Stimulated activated CD8-positive, alpha-beta memory T cell treated with anti-CD3 and anti-CD28 coated beads, Interleukin-2, amount 100 ng/mL, for 48 hours (primary cell): ENCODE measurements at places on chromosomes 16 and 17.

DNA sequence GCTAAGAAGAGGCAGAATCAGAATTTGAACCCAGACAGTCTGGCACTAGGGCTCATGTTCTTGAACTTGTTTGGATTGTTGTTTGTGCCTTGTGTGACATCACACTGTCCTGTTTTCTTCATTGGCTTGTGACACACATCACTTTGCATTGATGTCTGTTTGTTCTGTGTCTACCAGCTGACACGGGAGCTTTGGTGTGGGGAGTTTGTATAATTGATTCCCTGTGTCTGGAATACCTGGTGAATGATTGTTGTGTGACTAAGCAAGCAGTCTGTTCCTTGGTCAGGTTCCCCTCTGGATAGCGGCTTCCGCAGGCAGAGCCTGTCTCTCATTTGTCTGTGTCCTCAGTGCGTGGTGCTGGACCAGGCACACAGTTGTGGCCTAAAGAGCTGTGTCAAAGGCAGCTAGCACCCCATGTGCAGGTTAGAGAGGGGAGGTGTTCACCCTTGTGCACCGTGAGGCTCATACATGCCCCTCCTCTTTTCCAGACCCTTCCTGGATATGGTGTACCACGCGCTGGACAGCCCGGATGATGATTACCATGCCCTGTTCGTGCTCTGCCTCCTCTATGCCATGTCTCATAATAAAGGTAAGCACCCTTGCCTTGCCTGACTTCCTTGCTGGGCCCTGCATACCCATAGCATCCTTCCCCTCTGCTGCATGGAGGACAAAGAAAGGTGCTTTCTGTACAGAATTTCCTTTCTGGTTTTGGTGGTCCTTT is 80.1 kb downstream of the CLEC16A start:
- no peak for DNase-seq

- DNase-seq, result no peak
Observed at GRCh38 chr16:53509906-53510703, 7.1 kb upstream of the AKTIP start.

GRCh38 chr17:82241926-82242697 is 13.3 kb downstream of the SLC16A3 start:
- no peak for DNase-seq

DNA sequence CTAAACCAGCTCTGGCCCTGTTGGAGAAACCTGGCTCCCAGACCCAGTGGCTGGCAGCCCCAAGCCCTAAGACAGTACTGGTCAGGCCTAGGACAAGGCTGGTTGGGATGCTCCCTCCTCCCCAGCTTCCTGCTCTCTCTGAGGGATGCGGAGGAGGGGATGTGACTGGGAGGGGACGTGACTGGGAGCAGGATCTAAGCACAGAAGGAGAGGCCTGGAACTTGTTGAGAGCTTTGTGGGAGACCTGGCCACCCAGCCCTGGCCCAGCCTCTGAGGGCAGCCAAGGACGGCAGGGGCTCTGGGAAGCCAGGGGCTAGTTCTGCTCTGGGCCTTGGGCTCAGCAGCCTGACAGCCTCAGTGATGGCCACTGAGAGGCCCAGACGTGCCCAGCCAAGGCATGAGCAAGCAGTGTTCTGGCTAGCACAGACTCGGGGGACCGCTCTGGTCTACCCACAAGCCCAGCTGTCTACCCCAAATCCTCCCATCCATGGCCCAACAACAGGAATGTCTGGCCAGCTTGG is 22.8 kb downstream of the ATP6V0D1 start:
- no peak for DNase-seq

DNA sequence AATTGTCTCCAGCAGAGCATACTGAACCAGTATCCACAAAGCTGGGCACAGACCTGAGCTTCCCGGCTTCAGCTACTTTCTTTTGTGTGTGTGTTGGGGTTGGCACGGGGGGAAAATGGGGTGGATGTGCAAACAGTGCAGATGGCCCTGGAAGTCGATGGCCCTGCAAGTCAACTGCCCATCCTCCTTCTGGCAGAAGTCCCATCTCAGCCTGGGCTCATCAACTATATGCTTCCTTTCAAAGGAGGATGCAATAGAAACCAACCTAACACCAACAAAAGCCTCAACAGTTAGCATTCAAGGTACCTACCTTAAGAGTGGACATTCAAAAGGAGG is 55.7 kb downstream of the SOX9 start:
- DNase-seq, result no peak

GRCh38 chr17:70086516-70086915 is 11.5 kb downstream of the KCNJ16 start:
- no peak for DNase-seq

DNA sequence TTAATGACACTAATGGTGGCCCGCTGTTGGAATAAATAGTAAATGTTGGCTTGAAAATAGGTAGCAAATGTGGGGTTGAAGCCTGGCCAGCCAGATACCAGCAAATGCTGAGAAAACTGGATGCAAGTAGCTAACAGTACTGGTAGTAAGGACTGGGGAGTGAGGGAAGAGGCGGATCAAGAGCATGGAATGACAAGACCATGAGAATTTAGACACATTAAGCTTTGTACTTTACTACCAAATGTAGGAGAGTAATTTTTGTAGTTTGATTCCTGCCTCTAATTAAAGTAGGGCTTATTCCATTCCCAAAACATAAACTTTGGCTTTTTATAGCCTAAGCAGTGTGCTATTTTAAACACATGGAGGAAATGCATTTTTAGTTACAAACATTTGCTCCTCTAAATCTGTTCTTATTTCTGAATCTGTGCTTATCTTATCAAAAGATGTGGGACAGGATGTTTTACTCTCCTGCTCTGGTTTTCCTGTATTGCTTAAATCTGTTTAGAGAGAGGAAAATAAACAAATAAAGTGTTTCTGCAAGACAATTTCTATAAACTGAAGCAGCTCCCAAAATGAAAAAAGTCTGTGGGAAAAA is 44.1 kb downstream of the CFDP1 start:
- no peak for DNase-seq

DNA sequence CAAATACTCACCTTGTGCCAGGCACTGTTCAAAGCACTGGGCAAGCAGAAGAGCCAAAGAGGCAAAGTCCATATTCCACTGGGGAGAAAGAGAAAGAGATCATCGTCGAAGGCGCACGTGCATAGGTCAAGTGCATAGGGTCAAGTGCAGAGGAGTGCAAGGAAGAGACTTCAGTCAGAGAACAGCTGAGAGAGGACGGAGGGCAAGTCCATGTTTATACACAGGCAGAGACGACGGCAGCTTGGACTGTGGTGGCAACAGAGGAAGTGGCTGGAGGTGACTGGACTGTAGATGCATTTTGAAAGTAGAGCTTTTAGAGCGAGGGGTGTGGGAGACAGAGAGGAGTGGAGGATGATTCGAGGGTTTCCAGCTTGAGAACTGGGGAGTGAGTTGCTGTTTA is 74.7 kb upstream of the SDK2 start:
- no peak for DNase-seq

DNA sequence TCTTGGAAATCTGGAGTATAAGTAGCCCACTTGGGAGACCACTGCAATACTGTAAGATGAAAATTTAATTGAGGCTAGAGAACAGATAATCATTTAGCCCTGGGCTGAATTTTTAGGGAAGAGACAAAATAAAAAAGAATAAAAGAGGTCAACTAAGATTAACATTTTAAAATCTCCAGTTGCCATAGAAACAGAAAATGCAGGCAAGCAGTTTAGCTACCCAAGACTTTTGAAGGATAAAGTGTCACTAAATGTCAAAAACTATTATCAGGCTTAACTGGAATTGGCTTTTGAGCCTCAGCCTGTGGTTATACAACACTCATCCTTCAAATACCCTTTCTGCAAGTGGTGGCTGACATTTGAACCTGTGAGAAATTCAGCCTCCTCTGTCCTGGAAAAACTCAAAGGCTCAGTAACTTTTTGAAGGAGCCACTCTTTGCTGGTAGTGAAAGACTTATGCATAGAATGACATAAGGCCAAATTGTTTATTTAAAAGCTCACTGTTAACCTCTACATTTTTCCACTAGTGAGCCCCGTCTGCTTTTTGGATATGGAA is 220.7 kb upstream of the KCNJ16 start:
- no peak for DNase-seq

DNA sequence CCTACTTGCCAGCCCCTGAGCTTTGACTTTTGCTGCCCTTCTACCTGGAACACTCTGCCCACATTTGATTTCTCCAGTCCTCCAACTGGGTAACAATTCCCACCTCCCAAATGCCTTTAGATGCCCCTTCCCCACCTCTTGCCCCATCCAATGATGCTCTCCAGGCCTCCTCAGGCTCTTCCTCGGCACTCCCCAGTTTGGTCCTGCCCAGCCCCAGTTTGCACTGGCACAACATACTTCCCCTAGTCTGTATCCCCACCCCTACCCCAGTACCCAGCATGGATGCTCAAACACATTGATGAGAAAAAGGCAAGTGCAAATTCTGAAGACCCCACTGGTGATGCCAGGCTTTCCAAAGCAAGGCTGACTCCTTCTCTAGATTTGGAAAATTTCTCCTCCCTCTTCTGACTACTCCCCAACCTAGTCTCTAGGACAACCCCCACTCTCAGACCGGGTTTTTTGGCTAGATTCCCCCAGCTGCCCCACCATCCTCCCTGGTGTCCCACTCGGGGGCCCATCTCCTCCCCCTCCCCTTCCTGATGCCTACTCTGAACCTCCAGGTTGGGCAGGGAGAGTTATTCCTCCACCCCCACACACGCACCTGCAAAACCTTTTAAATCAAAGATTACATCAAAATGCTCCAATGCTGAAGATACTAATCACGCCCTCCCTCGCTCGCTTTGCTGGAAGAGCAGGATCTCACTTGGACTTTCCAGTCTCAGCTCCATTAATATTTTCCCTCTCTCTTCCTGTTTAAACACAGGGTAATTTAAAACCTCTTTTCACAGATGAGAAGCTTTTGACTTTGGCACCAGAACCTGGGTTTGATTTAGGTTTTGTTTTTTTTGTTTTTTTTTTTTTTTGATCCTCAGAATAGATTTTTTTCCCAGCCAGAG is 94.9 kb downstream of the TMEM132E start:
- no peak for DNase-seq

- no peak for DNase-seq
Observed at GRCh38 chr16:79647586-79647985, 47.0 kb upstream of the MAF start.

DNA sequence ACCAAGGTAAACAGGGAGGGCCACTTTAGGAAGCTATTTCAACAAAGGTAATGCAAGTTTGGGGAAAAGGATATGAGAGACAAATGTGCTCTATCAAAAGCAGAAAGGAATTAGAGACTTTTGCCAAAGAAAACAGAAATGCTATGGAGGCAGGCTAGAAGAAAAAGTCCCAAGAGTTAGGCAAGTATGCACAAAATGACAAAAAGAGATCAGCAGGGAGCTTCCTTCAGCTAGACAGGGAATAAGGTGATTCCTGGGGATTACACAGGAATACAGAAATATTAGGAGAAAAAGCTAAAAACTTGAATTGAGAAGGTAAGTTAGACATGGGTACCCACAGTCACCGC is 2.4 kb downstream of the FXR2 start:
- no peak for DNase-seq

DNA sequence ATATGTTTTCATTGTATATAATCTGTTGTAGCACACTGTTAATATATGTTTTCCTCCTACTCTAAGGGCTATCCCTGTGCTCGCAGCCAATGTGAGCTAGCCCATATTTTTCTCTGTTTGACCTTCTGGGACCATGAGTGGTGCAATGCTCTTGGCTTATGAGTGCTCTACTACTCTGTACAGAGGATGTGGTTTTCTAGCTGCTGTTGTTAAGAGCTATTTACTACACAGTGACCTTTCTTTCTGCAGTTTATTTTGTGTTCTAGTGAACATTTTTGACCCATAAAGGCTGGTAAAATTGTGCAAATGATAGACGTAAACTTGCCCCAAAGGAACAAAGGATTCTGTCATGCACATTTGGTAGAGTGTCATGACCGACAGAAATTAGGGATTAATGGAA is 84.1 kb upstream of the CPHXL start:
- DNase-seq, result no peak

DNA sequence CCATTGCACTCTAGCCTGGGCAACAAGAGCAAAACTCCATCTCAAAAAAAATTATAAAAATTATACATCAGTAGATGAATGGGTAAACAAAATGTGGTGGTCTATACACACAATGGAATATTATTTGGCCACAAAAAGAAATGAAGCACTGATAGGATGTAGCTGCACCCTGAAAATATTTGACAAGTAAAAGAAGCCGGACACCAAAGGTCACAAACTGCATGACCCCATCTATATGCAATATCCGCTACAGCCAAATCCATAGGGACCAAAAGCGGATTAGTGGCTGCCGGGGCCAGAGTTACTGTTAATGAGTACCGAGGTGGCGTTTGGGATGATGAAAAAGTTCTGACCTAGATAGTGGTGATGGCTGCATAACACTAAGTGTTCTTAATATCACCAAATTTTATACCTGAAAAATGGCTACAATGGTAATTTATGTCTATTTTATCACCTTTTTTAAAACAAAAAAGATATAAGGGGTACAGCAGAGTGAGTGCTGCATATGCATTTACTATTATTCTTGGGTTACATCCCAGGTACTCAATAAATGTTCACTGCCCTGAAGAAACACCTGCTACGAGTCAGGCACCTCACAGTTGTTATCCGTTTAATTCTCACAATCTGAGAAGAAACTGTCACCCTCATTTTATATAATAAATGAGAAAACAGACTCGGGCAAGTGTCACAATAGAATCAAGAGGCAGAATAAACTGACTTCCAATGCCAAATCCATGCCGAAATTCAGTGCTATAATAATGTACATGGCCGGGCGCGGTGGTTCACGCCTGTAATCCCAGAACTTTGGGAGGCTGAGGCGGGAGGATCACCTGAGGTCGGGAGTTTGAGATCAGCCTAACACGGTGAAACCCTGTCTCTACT is 807 bp upstream of the HBQ1 start:
- DNase-seq, result no peak

DNA sequence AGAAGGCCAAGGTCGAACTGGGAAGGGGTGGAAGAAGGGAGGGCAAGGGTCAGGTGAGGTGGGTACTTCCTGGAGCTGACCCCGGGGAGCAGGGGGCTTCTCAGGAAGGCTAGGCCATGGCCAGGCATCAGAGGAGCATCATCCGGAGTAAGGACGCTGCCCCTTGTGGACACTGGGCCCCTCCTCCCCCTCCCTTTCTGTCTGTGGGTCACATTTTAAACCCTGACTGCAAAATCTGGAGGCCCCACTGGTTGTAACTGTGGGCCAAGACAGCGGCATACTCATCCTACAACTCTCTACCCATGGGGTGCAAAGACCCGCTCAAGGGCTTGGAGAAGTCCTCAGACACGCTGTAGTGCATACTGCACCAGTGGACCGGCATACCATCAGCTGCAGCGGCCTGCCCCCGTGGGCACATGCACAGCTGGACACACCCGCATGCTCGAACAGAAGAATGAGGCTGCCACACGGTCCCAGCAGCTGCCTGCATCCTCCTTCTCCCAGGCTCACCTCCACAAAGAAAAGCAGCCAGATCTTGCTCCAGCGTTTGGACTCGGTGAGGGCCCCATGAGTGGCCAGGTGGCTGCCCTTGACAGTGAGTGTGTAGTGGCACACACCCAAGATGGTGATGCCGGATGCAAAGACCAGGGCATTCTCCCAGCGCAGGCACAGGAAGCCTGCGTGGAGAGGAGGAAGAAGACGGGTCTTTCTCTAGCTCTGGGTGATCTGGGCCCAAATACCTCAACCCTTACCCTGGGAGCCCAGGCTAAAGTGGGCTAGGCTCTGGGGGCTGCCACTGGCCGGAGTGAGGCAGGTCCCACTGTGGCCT is 1.2 kb downstream of the FADS6 start:
- DNase-seq, result no peak

GRCh38 chr16:1662543-1662942 is 15.5 kb upstream of the JPT2 start:
- DNase-seq, result no peak

- DNase-seq, result no peak
Observed at GRCh38 chr16:50114357-50115129, 38.6 kb upstream of the TENT4B start.

- peak; percentile 12 for DNase-seq
Observed at GRCh38 chr17:11935734-11936406, 61.4 kb downstream of the ZNF18 start.
